Fibroblast of lung (primary cell): ENCODE measurements at places on chromosomes 4 and X. TPM values are rescaled to one million over a fixed set of nuclear protein-coding genes. Genes with fewer than 3 reads are reported as not detected.

The C4orf51 gene
- not detected in 2 replicates for total RNA-seq

DNA sequence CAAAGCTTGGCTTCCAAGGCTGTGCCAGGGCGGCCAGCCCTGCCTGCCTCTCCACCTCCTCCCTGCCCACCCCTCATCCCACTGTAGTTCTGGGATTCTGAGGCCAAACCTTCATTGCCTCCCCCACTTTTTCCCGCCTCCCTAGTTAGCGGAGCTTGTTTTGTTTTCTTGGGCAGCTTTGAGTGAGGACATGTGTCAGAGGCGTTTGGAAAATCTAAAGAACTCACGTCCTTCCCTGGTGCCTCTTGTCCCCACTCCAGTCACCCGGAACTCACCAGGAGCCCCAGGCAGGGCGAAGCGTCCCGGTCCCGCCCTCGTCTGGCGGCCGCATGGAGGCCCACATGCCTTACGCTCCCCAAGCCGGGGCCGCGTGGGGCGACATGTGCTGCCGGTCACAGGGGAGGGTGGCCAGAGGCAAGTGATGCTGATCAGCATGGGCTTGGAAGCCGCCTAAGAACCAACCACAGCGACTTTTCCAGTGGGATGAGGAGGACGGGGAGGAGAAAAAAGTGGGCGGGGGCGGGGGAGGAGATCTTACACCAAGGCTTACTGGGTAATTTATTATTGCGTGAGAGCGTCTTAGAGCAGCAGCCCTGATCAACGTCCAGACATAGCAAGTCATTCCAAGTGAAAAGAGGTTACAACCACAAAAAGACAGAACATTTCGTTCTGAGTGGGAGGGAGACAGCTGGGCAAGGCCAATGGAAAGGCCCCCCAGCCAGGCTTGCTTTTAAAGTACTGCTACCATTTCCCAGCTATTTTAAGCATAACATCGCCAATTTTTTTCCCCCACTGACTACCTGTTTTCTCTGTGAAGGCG, 48.5 kb downstream of the PRPS1 start:
- DNase-seq: peak; percentile 97

- DNase-seq: peak; percentile 19
Measured at GRCh38 chr4:111854494-111855087, 290.7 kb upstream of the FAM241A start.

DNA sequence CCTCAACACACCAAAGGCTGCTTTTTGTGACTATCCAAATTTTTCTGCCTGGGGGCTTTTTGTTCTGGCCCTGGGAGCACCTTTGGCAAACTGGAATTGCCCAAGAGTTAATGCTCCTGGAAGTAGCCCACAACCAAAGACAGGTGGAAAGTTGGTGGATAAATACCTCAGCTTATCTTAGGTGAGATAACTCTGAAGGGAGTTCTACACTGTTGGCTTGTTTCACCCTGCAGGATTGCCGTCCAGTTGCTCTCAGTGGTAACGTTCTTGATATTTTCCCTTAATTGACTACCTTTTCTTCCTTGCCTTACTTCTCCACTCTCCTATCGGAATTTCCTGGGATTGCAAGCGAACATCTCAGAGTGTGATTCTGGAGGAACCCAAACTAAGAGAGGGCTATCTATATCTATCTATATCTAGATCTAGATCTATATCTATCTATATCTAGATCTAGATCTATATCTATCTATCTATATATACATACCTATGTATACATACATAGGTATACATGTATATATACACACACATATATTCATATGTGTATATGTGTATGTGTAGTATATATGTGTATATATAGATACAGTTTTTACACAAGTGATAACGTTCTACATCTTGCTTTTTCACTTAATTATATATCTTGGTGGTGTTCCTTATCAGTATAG, 82.6 kb upstream of the DHX15 start:
- no peak for DNase-seq

DNA sequence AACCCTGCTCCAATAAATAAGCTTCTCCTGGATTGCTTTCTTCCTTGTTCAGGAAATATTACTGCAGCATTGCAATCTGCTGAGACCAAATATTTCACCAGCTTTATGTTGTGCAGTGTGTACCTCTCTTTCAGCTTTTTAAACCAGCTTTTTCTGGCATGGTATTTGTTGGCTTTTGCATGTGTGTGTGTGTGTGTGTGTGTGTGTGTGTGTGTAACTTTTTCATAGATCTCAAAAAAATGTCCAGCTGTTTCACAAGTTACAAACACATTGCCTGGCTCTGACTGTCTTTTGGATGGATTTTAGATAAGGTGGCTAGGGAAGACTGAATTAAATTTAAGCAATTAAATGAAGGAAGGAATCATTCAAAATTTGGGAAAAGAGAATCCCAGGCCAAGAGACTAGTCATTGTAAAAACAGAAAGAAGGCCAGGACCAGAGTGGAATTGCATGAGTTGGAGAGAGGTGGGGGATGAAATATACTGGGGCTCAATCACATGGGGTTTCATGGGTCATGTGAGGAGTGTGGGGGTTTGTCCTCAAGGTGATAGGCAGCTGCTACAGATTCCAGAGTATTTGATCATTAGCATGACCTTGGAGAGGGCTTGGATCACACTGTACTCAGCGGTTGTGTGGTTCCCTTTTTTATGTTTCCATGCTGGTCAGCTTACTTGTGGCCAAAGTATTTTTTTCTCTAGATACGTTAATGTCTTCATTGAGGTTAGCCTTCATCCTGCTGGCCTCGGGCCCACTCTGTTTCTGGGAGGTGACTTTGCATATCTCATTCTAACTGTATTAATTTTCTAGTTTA, 357.7 kb upstream of the BOD1L1 start:
- DNase-seq: peak; percentile 92

GRCh38 chrX:30283456-30284200, 25.6 kb downstream of the NR0B1 start:
- peak; percentile 91 for DNase-seq

DNA sequence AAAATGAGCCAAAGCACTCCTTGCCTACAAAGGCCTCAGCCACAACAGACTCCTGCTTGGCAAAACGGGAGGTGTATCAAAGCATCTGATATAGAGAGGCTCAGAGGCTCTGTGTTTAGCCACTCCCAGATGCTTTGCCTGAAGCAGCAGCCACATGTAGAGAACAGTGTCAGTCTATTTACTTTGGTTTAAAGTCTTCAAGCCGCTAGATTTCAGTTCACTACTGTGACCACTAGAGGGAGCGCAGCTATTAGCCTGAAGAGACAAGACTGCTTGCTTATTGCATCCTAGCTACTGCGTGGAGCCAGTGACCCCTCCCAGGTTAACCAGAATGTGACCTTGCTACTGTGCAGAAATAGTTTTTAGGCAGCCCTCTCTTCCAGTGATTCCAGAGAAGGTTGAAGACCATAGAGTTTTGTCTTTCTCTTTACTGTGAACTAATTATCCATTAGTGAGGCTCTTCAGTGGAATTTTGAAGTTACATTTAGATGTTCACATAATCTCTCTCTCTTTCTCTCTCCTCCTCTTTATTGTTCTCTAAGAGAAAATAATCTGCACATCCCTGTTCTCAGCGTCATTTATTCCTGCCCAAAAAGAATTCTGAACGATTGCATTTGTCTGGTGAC, 39.3 kb downstream of the BMP3 start:
- DNase-seq: peak; percentile 70

GRCh38 chr4:172996571-172997216, 171.9 kb upstream of the GALNT7 start:
- DNase-seq: peak; percentile 87

DNA sequence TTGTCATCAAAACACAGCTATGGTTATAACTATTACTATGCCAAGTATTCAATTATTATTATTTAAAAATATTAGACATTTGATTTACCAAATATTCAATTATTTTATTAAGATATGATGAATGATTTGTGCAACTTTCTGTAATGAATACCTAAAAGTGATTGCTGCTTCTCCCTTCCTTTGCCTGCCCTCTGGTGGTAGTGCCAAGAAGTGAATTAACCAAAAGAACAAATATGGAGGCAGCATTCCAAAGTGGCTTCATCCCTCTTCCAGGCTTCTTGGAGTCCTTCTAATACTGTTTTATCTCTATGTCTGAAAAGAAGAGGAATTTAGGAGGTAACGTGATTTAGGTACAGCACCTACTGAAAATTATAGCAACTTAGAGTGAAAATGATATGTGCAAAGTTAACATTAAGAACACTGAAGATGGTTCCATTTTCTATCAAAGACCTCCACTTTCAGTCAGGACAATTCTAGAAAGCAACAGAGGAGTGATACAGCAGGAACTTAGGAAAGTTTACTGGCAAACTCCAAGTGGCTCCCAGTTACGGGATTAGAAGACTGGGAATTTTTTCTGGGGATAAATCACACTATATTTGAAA, 43.0 kb downstream of the ENPEP start:
- DNase-seq: peak; percentile 5

The SPP1 gene
- 0.17 and 0.26 TPM in 2 replicates for total RNA-seq

- no peak for DNase-seq
Measured at GRCh38 chrX:135480076-135480475, 40.4 kb upstream of the INTS6L start.

DNA sequence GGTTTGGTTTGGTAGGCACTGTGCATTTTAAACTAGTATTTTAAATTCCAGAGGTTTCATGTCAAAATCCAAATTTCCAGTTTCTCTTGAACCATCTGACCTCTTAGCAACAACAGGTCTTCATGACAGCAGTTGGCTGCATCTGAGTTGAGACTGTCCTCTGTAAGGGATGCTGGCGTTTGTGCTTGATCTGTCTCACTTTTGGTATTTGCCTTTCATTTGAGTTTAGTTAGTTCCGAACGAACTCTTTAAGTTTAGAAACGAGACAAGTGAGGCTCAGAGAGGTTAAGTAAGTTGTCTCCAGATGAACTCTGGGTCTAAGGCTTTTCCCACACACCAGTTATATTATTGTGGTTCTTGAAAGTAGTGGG, 29.1 kb downstream of the SPARCL1 start:
- DNase-seq: no peak

DNA sequence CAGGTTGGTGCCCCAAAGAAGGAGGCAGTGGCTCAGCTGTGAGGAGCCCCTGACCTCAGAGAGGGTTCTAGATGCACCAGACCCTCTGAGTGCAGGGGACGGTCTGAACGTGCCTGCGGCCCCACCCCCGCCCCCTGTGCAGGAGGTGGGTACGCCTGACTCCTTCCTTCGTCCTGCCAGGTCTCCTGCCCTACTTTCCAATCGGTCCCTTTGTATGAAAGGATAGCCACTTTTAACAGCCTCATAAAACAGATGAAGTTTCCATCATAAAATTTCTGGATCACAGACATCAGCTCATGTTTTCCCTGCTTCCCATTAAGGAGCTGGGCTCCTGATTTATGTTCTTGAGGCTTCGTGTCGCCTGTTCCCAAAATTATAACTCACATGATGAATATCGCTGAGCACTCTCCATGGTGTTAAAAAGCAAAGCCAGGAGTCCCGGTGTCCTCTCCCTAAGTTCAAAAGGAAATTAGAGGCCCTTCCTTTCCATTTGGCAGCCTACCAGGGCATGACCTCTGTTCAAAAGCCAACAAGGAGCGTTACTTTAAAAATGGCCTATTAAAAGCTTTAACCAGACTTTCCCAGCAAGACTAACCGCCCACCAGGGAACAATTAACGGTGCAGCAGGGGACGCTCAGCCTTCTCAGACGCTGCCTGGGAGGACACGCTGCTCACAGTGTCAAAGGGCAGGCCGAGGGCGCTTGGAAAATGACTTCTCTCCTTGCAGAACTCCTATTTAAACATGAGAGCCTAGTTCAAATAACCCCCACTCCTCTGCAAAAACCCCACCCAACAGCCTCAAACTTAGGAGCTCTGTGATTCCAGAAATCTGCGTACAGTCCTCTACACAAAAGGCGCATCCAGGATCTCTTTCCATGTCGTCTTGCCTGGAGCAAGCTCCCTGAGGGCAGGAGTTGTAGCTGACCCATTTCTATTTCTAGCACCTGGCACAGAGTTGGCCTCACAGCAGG, 181.9 kb downstream of the AFAP1 start:
- no peak for DNase-seq

- no peak for DNase-seq
Measured at GRCh38 chr4:189850239-189850856, 90.3 kb upstream of the FRG1 start.

- no peak for DNase-seq
Measured at GRCh38 chr4:38605181-38605752, 58.7 kb upstream of the KLF3 start.

- no peak for DNase-seq
Measured at GRCh38 chr4:31328932-31329331, 608.8 kb downstream of the PCDH7 start.

DNA sequence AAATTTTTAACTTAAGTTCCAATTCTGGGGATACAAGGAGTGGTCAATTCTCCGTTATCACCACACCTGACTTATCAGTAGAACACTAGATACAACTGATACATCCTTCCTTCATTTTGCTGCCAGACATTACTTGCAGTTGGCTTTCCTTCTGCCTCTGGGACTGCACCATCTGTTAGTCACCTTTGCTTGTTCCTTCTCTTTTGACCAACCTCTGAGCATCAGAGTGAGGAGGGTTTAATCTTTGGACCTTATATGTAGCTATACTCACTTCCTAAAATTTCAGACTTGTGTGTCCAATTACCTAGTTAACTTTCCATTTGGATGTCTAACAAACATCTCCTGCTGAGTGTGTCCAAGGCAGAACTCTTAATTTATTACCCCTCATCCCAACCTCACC, 330.7 kb downstream of the PTTG2 start:
- no peak for DNase-seq
